Activated T-helper 2 cell treated with anti-CD3 and anti-CD28 coated beads, Interferon-gamma antibody, Interleukin-2, Interleukin-4, amounts not matched to agents 10 μg/mL and 5 μg/mL and 100 μg/mL, durations not matched to agents 14 hours and 24 hours and 36 hours (primary cell): ENCODE measurements at places on chromosomes 13 and 19. TPM values are rescaled to one million over a fixed set of nuclear protein-coding genes. Genes with fewer than 3 reads are reported as not detected.

DNA sequence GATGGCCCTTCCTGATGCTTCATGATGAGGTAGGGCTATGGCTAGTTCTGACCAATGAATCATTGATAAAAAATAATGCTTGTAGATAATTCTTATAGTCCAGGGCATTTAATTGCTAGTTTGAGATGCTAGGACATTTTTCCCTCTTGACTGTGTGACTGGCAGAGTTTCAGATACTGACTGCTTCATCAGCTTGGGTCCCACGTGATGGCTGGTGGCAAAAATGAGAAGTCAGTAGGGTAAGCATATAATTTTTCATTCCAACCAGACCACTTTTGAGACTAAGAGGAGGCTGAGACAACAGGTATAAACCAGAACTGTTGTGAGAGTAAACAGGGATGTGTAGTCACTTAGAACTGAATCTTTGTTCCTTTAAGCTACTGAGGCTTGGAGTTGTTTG is 183.3 kb downstream of the HS6ST3 start:
- DNase-seq = no peak

DNA sequence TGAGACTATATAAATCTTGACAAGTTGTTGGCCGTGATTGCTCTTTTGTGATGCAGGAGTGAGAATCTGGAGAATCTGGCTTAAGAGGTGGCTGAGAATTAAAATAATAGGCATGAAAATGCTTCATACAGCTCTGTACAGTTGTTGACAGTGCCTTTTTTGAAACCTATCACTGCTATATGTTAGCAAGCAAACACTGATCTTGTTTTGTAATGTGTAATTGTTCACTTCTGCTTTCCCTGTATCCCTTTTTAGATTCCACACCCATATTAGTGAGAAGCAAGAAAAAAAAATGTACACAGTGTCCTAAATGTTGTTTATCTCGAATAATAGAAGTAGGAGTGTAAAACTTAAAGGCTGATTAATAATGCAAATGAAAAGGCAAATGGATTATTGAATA is 31.1 kb downstream of the ITM2B start:
- DNase-seq = no peak

DNA sequence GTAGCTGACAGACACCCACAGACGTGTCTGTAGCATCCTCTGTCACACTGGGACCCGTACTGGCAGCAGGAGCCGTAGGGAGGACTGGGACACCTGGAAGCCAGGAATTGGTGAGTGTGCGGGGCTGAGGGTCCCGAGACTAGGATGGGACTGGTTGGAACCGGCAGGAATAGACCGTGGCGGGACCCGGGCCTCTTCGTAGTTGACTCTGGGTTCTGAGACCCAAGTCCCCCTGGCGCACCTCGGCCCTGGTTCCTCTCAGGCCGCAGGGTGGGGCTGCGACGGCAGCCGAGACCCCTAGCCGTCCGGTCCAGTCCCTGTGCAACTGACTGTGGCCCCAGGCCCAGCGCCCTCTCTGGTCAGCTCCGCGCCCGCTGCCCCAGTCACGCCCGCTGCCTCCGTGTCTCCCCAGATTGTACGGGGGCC is 64.7 kb downstream of the ZNF823 start:
- DNase-seq = no peak

GRCh38 chr13:50463719-50464118 is 379.8 kb downstream of the DLEU7 start:
- no peak for DNase-seq

DNA sequence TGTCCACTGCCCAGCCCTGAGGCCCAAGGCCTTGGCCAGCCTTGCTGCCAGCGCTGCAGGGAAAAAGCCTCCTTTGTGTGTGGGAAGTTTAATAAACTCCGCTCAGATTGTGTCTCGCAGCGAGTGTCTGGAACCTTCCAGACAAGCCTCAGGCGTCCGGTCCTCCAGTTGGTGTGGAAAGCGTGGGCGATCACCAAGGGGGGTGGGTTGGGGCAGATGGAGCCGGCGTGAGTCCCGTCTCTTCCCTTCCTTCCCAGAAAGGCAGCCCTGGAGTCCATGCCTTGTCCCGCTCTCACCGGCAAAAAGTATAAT is 4.6 kb downstream of the STK11 start:
- DNase-seq = no peak

DNA sequence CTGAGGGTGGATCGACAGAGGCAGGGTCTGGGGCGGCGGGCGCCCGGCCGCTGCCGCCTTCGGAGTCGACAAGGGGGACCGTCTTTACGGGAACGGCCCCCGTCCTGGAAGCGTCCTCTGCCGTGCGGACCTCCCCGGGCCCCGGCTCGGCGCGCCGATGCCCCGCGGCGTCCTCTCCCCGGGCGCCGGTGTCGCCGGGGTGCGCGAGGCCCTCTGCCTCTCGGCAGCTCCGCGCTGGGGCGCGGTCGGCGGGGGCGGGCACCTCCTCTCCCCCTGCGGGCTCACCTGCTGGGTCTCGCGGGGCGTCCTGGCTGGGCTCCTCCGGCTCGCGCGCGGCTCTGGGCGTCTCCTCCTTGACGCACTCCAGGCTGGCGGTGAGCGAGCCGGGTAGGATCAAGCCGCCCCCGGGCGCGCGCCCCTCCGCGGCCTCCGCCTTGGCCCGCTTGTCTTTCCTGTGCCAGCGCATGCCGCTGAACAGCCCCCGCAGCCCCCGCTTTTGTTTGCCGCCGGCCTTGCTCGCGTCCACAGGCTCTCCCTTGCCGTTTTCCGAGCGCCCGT is 1.5 kb downstream of the AMER2 start:
- DNase-seq = no peak

DNA sequence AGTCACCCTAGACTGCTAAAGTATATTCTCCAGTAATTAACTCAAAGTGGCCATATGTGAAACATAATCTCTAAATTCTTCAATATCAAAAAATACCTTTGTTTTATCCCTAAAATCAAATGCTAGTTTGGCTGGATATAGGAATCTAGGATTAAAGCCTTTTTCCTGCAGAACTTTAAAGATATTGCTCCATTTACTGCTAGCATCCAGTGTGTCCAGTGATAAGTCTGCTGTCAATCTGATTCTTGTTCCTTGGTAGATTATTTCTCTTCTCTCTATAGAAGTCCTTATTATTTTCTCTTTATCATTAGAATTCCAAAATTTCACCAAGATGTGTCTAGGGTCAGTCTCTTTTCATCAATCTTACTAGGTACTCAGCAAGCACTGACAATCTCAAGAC is 384.6 kb downstream of the FGF14 start:
- no peak for DNase-seq

GRCh38 chr19:55939206-55939605 is 7.1 kb upstream of the NLRP13 start:
- DNase-seq = no peak

- DNase-seq = no peak
These were observed 31.8 kb downstream of the DNM2 start for GRCh38 chr19:10749435-10750384.

DNA sequence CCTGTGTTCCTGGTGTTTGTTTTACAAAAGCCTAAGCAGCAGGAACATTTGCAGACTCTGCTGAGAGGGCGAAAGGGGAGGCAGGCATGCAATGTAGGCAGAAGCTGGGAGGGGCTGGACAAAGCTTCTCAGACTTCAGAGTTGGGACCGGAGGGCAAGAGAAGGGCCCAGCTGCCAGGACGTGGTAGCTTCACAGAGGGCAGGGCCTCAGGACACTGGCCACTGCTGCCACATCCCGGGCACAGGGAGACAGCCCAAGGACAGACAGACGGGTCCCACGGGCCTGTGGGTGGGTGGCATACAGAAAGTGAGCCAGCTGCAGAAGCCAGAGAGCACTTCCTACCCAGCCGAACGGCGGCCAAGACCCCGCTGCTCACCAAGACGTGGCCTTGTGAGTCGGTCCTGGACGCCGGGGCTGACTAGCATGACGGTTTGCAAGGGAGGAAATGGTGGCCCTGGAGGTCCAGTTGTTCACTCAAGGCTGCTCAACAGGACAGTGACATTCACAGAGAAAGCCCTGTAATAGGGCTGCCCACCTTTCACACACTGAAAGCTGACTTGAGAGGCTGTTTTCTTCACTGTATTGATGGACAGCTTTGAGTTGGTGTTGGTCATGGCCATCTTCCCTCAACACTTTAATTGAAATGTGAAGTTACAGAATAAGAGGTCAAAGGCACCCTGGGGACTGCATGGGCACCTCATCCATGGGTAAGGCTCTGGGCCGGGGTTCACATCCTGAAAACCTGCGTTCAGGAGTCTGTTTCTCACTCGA is 23.7 kb upstream of the TFDP1 start:
- DNase-seq = no peak

DNA sequence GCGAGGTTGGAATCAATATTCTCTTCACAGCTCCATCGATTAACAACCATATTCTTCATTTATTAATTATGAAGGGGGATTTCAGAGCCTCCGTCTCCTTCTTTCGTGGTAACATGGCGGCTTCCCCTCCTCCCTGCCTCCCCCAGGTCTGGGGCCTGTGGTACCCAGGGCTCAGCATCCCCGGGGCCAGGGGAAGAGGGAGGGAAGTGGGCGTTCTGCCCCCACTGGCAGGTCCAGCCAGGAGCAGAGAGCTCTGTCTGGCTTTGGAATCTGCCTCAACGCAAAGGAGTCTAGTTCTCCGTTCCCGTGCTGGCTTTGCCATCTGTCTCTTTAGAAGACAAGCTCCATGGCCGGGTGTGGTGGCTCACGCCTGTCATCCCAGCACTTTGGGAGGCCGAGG is 37.8 kb upstream of the ONECUT3 start:
- DNase-seq = no peak

DNA sequence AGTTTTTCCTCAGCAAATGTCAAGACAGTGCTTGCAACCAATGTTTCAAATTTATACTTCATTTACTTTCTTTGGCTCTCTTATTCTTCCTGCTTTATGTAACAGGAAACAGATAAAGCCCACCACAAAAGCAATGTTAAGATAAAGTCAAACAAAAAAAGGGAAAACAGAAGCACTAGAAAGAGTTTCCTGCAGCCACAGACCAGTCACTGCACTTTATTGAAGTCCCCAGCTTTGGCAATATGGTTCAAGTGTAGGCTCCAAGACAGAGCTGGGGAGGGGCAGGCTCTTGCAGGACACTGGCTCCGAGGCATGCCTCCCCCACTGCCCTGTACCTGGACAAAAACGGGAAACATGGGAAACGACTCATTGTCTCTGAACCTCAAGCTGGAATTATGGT is 15.3 kb upstream of the CDC16 start:
- no peak for DNase-seq

DNA sequence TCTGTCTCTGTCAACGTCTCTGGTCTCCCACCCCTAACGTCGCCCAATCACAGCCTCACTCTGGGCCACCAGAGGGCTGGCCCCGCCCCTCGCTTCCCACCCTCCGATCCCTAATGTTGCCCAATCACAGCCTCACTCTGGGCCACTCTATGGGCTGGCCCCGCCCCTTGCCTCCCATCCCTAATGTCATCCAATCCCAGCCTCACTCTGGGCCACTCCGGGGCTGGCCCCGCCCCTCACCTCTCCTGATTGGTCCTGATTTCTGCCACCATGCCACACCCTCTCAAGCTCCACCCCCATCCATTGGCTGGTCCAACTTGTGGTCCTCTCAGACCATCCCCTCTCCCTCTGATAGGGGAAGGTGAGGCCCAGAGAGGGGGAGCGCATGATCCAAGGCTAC is 24.9 kb downstream of the CELF5 start:
- no peak for DNase-seq

DNA sequence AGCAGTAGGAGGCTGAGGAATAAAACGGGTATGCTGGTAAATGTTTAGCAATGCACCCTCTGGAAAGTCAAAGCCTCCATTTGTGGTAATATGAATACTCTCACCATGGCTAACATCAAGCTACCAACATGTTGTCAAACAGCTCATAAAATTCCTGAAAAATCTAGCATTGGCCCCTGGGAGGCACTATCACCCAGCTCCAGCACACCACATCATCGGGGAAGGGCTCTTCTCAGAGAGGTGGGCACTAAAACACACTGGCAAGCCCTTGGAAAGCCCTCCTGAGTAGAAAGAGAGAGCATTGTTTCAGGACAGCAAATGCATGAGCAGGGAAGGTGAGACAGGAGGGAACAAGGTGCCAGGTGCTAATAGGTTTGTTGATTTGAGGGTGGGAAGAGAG is 53.9 kb upstream of the FLT1 start:
- DNase-seq = no peak

- no peak for DNase-seq
These were observed 228.3 kb upstream of the IRS2 start for GRCh38 chr13:110014719-110015118.

- no peak for DNase-seq
These were observed 60.0 kb upstream of the SERP2 start for GRCh38 chr13:44313674-44314073.

DNA sequence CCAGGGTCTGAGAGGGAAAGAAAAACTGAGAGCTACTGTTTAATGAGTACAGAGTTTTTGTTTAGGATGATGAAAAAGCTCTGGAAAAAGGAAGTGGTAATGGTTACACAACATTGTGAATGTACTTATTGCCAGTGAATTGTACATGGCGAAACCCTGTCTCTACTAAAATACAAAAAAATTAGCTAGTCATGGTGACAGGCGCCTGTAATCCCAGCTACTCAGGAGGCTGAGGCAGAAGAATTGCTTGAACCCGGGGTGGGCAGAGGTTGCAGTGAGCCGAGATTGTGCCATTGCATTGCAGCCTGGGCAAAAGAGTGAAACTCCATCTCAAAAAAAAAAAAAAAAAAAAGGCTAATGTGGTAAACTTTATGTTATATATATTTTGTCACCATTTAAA is 96.3 kb downstream of the VWA8 start:
- DNase-seq = no peak

GRCh38 chr13:50452028-50452427 is 391.5 kb downstream of the DLEU7 start:
- DNase-seq = no peak

DNA sequence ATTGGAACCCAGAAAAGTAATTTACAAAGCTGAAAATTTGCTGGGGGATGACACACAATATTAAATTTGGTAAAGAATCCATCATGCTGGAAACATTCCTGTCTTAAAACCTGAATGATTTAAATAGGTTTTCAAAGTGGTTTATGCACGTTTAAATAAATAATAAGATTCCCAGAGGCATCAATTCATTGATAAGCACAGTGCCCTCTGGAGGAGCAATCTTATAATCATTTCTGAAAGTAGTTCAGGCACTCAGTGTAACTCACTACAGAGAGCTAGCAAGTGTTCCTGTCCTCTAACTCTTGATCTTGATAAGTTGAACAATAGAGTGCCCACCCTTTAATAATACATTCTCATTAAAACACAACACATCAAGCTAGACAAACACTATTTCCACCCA is 43.5 kb upstream of the SHISA2 start:
- no peak for DNase-seq

ZNF433 gene
- 0.55 TPM in 2 replicates for total RNA-seq

FAM98C gene
- total RNA-seq = 32.7 and 34.5 TPM in 2 replicates

ZNF730 gene
- total RNA-seq = 0.37 and 0.67 TPM in 2 replicates

IGSF23 gene
- not detected in 2 replicates for total RNA-seq

PCDH17 gene
- not detected in 2 replicates for total RNA-seq

AKAP11 gene
- 34.9 and 35.0 TPM in 2 replicates for total RNA-seq

CYP2A6 gene
- total RNA-seq = not detected in 2 replicates

CCL25 gene
- not detected in 2 replicates for total RNA-seq
